ENCODE measurements at places on chromosomes 1 and 21. TPM values are rescaled to one million over a fixed set of nuclear protein-coding genes. Genes with fewer than 3 reads are reported as not detected.

- no peak for DNase-seq
Observed at GRCh38 chr1:45843474-45843905, 40.1 kb downstream of the MAST2 start.

CYP4X1 gene
- not detected for total RNA-seq

- DNase-seq: no peak
Observed at GRCh38 chr1:29839726-29840125, 603.4 kb downstream of the PTPRU start.

DNA sequence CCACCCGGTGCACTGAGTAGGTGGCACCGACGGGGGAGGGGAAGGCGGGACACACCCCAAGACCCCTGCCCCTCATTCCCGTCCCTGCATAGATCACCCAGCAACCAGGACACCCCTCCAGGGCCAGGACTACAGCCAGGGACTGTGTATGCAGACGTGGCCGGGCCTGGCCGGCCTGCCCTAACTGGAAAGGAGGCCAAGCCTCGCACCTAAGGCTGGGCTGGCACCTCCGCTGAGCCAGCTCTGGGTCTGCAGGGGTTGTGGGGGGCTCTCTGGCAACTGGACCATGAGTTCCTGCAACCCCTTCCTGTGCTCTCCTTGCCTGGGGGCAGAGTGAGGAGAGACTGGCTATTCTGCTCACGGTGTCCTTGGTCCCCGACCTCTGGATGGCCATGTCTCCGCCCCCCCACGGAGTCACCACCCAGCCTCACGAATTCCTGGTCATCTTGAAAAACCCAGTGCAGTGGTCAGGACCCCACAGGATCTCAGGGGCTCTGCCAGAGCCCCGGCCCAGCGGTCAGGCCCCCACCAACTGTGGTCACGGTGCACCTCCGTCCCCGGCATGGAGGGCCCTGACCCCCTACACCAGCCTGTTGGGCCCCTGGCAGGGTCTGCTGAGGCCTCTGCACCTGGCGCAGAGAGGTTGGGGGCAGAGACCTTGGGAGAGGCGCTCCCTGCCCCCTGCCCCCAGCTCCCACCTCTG is 1.1 kb upstream of the FNDC10 start:
- DNase-seq: no peak

All from epithelial cell of proximal tubule (primary cell).